Gastrocnemius medialis (tissue), 4 donors: ENCODE measurements at places on chromosomes 2 and 18.
A peak's percentile ranks its signal among the peaks of the same experiment; 100 is the strongest.

GRCh38 chr18:75775121-75775520, 347.6 kb upstream of the SMIM21 start:
- H3K4me1 ChIP-seq, result no peaks in the 10 kb centered on the region
- no peak for DNase-seq
- no peak overlapping the region for H3K4me3 ChIP-seq
- H3K27me3 ChIP-seq, result no peaks in the 10 kb centered on the region
- H3K36me3 ChIP-seq, result no peaks in the 10 kb centered on the region
- no peak overlapping the region for H3K27ac ChIP-seq

DNA sequence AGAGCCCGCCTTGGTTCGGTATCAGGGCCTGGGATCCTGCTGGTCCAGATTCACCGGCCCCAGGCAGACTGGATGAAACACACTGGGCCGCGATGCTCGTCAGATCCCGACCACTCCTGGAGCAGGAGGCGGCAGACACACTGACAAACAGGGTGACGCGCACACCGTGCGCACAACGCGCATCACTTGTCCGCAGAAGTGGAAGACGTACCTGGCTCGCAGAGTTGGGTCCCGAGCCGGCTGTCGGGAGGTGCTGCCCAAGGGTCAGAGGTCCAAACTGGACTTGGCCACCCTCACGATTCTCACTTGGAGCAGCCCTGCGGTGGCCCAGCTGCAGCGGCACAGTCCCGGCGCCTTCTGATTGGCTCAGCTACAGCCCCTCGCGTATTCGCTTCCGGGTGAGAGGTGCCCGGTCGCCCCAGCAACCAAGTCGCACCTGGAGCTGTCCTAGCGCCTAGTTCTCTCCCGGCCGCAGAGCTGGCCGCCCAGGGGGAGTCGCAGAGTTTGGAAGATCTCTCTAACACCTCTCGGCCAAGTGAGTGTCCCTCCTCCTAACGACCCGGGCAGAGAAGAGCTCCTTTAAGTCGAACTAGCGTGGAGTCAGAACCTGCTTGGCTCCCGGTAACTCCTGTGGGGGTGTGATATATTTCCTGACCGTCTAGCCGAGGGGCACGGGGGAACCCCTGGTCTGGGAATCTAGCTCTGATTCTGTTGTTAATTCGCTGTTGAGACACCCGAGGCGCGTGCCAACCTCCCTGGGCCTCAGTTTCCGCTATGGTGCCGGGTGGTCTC, at the start of the genes DHX57 and MORN2:
Gene DHX57, minus strand, starts transcription at position 359 of the 792 bp plus-strand sequence. CDS start 7,529 bp downstream, outside the sequence.
Gene MORN2, plus strand, starts transcription at position 401 of the 792 bp plus-strand sequence.
- peak; percentile 86 for DNase-seq
- no peaks in the 10 kb centered on the region for H3K36me3 ChIP-seq
- peaks cover 13% of the 10 kb centered on the region for H3K4me1 ChIP-seq
- H3K4me3 ChIP-seq, result peak within 1 kb of the TSS; percentile 79
- no peaks in the 10 kb centered on the region for H3K27me3 ChIP-seq

DNA sequence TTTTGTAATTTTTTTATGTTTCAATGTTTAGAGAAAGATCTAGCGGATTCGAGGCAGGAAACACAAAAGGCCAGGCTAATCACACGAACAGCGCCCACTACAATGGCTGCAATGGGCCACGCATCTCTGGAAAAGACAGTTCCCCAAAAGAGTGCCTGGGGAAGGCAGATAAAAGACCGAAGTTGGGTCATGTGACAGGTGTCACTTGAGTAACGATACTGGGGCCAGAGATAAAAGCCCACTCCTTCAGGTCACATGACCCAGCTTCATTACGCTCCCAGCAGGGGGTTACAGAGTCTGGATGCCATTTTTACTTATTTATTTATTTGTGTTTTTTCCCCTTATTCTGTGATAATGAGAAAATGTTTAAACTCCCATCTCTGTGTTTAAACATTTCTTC, 95.4 kb downstream of the CDK15 start:
- no peaks in the 10 kb centered on the region for H3K36me3 ChIP-seq
- no peak overlapping the region for H3K27ac ChIP-seq
- DNase-seq, result no peak

DNA sequence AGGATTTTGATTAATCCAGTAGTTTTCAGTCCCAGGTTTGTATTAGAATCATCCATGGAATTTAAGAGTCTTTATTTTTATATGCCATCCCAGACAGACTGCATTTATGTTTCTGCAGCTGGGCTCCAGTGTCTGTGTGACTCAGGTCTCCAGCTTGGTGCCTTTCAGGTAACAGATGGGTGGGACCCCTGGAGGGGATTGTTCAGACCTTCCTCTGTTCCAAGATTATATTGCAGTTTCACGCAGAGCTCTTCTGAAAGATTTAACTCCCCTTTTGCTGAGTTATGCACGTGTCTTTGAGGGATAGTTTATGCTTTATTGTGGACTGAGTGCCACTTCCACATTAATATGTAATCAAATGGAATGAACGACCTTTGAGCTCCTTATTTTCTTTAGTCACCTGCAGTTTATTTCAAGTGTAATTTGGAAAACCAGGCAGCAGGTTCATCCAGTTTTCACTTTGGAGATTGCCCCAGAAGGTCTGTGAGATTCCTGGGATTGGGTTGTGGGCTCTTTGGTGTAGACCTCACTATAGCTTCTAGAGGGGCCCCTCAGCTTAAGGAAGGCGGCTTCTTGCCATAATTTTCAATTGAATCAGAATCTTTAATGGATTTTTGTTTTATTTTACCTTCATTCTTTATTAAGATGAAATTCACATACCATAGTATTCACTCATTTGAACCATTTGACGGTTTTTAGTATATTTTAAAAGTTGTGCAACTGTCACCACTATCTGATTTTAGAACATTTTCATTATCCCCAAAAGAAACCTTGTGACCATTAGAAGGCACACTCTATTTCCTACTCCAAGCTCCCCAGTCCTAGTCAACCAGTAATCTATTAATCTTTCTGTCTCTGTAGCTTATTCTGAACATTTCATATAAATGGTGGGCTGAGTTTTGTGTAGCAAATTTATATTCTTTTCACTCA, 135.0 kb downstream of the WDSUB1 start:
- no peaks in the 10 kb centered on the region for H3K27me3 ChIP-seq
- no peak overlapping the region for H3K4me3 ChIP-seq
- no peak overlapping the region for H3K27ac ChIP-seq
- H3K4me1 ChIP-seq, result no peaks in the 10 kb centered on the region
- DNase-seq, result no peak

GRCh38 chr2:60957643-60958042, 59.9 kb upstream of the PEX13 start:
- H3K27ac ChIP-seq, result no peak overlapping the region
- no peak for DNase-seq
- H3K4me1 ChIP-seq, result no peaks in the 10 kb centered on the region

DNA sequence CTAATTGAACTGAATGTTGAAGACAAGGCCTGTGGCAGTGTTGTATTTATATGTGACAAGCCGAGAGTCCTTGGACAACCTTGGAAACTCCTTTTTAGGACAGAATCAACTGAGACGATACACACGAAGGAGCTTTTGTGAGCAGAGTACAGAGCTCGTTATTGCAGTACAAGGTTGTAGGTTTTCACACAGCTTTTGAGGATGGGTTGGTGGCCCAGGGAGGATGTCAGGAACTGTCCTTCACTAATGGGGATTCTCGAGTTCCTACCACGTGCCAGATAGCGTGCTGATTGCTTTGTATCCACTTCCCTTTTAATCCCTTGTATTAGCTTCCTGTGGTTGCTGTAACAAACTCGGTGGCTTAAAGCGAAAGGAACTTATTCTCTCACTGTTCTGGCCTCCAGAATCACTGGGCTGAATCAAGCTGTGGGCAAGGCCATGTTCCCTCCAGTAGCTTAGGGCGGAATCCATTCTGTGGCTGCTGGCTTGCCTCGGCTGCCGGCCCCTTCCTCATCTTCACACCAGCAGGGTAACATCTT, 20.2 kb downstream of the INPP4A start:
- H3K27me3 ChIP-seq, result no peaks in the 10 kb centered on the region
- no peak overlapping the region for H3K4me3 ChIP-seq
- peak overlapping the region; percentile 60 for H3K27ac ChIP-seq

DNA sequence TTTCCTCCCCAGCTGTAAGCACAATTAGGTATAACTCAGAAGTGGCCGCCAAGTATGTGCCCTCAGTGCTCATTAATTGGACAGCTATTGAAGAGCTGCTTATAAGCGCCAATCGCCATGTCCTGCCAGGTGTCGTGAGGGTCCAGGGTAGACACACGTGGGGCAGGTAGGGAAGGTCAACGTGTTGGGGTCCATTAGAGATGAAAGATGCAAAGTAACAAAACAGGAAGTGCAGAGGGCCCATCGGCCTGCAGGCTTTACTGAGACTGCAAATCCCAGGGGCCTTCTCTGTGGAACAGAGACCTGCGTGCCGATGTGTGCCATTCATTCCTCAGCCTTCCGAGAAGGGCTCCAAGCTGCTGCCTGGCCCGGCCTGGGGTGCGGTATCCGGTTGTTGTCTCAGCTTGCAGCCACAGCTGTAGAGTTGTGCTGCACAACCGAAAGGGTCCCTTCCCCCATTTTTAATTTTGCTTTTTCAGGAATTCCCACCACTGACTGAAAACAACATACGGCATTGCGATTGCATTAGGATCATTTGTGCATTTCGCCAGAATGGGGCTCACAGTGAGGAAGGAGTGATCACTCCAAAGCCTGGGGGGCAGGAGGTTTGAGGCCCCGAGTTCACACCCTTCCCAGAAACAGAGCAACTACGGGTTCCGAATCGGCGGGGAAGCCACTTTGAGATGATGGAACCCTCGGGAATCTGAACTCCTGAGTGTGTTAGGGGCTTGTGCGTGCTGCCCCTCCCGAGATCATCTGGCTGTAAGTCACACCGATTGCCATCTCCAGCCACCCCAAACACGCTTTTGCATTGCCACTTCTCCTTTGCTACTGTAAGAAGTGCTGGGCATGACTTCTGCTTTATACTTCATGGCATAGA, 94.3 kb downstream of the TSHZ1 start:
- H3K27me3 ChIP-seq, result no peaks in the 10 kb centered on the region
- no peak overlapping the region for H3K4me3 ChIP-seq
- no peaks in the 10 kb centered on the region for H3K4me1 ChIP-seq
- H3K27ac ChIP-seq, result no peak overlapping the region
- DNase-seq, result no peak
- no peaks in the 10 kb centered on the region for H3K36me3 ChIP-seq

- H3K4me1 ChIP-seq, result peaks cover 35% of the 10 kb centered on the region
- H3K27me3 ChIP-seq, result no peaks in the 10 kb centered on the region
These were observed 67.2 kb downstream of the CUL3 start for GRCh38 chr2:224517963-224518362.

- H3K36me3 ChIP-seq, result no peaks in the 10 kb centered on the region
- no peak for DNase-seq
- H3K4me3 ChIP-seq, result no peak overlapping the region
- no peaks in the 10 kb centered on the region for H3K4me1 ChIP-seq
- H3K27me3 ChIP-seq, result no peaks in the 10 kb centered on the region
- H3K27ac ChIP-seq, result no peak overlapping the region
These were observed 270.0 kb downstream of the CTNNA2 start for GRCh38 chr2:79782576-79783452.

DNA sequence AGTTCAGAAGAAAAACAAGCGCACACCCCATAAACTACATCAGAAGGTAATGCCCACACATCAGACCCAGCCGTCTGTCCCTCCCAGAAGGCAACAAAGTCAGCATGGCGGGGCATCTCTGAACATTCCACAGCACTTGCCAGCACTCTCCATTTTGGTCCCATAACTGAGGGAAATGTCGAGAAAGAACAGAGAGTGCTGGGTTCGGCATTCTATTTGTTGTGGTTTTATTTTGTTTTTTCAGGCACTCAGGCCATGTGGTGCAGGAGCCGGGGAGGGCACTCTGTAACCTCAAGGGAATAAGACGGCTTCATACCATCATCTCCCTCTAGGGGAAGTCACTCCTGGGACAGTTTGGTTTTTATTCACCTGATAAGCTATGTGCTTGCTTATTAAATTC, 156.0 kb downstream of the SEPTIN10 start:
- no peak for DNase-seq
- no peaks in the 10 kb centered on the region for H3K36me3 ChIP-seq
- no peaks in the 10 kb centered on the region for H3K27me3 ChIP-seq
- peaks cover 13% of the 10 kb centered on the region for H3K4me1 ChIP-seq

- no peaks in the 10 kb centered on the region for H3K36me3 ChIP-seq
- no peaks in the 10 kb centered on the region for H3K4me1 ChIP-seq
- no peaks in the 10 kb centered on the region for H3K27me3 ChIP-seq
- no peak for DNase-seq
These were observed 1583.4 kb upstream of the PIK3C3 start for GRCh38 chr18:40371673-40372072.

DNA sequence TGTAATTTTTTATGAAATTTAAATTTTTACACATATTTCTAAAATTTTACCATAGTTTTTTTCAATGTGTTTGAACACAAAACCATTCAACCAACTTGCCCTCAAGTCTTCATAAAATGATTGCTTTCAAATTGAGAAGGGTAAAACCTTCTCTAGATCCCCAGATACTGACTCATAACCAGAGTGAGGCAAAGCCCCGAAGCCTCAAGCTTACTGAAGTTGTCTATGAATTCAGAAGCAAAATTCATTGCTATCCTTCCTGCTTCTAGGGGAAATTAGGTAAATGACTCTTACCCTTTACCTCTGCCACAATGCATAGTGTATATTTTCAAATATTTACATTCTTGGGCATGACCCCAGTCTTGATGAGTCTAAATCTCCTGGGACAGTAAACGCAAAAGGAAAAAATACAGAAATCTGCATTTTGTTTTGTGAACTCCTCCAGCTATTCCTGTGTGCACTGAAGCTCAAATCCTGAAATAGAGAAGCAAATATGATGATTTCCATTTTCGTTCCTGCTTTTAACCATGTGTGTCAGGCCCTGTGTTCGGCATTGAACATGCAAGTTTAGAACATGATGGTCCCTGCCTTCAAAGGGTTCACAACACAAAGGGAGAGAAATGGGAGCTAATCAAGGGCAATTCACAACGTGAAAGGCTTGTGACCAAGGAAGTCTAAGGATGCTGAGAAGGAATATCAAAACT, 246.3 kb downstream of the SUCLG1 start:
- no peak overlapping the region for H3K27ac ChIP-seq
- no peaks in the 10 kb centered on the region for H3K36me3 ChIP-seq
- no peaks in the 10 kb centered on the region for H3K27me3 ChIP-seq
- DNase-seq, result no peak

- H3K4me1 ChIP-seq, result peaks cover 17% of the 10 kb centered on the region
- H3K4me3 ChIP-seq, result no peak overlapping the region
- H3K36me3 ChIP-seq, result no peaks in the 10 kb centered on the region
- no peaks in the 10 kb centered on the region for H3K27me3 ChIP-seq
- DNase-seq, result no peak
These were observed 373.9 kb downstream of the PTPRM start for GRCh38 chr18:7940971-7941370.

- H3K27me3 ChIP-seq, result peaks cover 23% of the 10 kb centered on the region
- no peak for DNase-seq
- H3K4me1 ChIP-seq, result no peaks in the 10 kb centered on the region
- no peak overlapping the region for H3K4me3 ChIP-seq
- no peak overlapping the region for H3K27ac ChIP-seq
- H3K36me3 ChIP-seq, result no peaks in the 10 kb centered on the region
These were observed 75.0 kb downstream of the KCNG2 start for GRCh38 chr18:79872527-79873444.

- H3K27me3 ChIP-seq, result no peaks in the 10 kb centered on the region
- no peak for DNase-seq
- H3K36me3 ChIP-seq, result peaks cover 49% of the 10 kb centered on the region
- H3K4me3 ChIP-seq, result no peak overlapping the region
These were observed 68.9 kb upstream of the DNER start for GRCh38 chr2:229783108-229783721.
